Adrenal gland (tissue), 19 donors: ENCODE measurements at places on chromosomes 2 and 18. TPM values are rescaled to one million over a fixed set of nuclear protein-coding genes. Genes with fewer than 3 reads are reported as not detected.

- no peak overlapping the region for H3K27ac ChIP-seq
- H3K27me3 ChIP-seq: no peaks in the 10 kb centered on the region
- no peak for DNase-seq
- no peaks in the 10 kb centered on the region for H3K4me1 ChIP-seq
- H3K36me3 ChIP-seq: no peaks in the 10 kb centered on the region
- H3K4me3 ChIP-seq: no peak overlapping the region
Measured at GRCh38 chr18:621291-622043, 24.7 kb downstream of the CLUL1 start.

- no peak overlapping the region for H3K27ac ChIP-seq
- H3K27me3 ChIP-seq: no peaks in the 10 kb centered on the region
- no peaks in the 10 kb centered on the region for H3K4me1 ChIP-seq
- H3K36me3 ChIP-seq: no peaks in the 10 kb centered on the region
- H3K4me3 ChIP-seq: no peak overlapping the region
Measured at GRCh38 chr2:211957799-211958198, 580.8 kb downstream of the ERBB4 start.

DNA sequence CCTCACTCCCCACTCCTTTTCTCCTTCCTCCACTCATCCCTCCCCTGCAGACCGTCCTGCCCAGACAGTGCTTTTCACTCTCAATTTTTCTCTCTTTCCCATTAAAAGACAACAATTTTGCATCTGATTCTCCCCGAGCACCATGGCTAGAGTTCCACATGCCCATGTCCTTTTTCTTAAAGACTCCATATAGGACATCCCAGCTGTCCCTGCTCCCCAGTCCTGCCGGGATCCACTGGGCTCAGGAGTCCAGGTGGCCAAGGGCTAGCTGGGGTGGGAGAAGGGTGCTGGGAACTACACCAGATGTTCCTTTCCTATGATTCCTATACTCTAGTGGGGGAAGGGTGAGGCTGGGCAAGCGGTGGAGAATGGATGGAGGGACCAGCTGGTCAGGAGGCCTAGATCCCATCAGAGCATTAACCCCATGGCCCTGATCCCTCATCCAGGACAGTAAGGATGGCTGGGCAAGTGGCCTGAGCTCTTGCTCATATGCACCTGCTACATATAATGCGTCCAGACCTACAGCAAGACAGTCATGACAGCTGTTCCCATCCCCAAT is 52.8 kb upstream of the RMDN2 start:
- no peak overlapping the region for H3K4me3 ChIP-seq
- H3K4me1 ChIP-seq: no peaks in the 10 kb centered on the region
- no peaks in the 10 kb centered on the region for H3K36me3 ChIP-seq
- no peaks in the 10 kb centered on the region for H3K27me3 ChIP-seq
- no peak for DNase-seq

- H3K4me1 ChIP-seq: no peaks in the 10 kb centered on the region
- H3K27me3 ChIP-seq: no peaks in the 10 kb centered on the region
- no peak overlapping the region for H3K4me3 ChIP-seq
- DNase-seq: no peak
Measured at GRCh38 chr2:202965810-202966460, 48.7 kb upstream of the NBEAL1 start.

- H3K27me3 ChIP-seq: no peaks in the 10 kb centered on the region
- H3K27ac ChIP-seq: no peak overlapping the region
- no peaks in the 10 kb centered on the region for H3K4me1 ChIP-seq
- DNase-seq: no peak
- no peak overlapping the region for H3K4me3 ChIP-seq
Measured at GRCh38 chr2:65620524-65620923, 188.1 kb upstream of the SPRED2 start.

The CLEC4F gene
- total RNA-seq: not detected

- peaks cover 14% of the 10 kb centered on the region for H3K4me1 ChIP-seq
- peaks cover 31% of the 10 kb centered on the region for H3K36me3 ChIP-seq
- H3K27me3 ChIP-seq: no peaks in the 10 kb centered on the region
- no peak overlapping the region for H3K4me3 ChIP-seq
Measured at GRCh38 chr2:75705921-75706320, 4.8 kb downstream of the GCFC2 start.

DNA sequence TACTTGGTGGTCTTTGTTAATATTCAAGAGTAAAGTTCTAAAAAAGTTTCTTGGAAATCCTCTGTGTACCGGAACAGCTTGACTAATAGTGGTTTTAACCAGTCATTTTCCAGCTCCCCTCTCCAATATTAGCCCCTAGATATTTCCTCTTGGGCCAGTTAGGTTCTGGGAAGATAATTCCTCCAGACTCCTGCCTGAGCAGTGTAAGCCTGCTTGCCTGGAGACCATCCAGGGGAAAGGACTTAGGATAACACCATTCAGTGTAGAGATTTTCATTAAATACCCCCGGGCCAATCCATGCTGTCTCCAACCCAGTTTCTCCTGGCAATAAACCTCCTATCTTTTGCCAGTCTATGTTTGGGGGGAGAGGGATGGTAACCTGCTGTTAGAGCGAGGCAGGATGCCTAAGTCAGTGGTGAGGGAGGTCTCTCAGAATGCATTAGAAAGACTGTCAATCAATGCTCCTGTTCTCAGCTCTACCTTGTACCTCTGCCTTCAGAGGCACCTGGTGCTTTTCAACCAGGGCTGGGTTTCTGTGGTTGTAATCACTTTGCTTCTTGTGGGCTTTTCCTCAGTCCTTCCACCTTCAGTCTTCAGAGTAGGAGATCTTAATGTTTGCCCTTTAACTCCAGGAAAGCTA is 186.4 kb downstream of the RNF152 start:
- no peak overlapping the region for H3K4me3 ChIP-seq
- no peak overlapping the region for H3K27ac ChIP-seq

The NAT8 gene
- total RNA-seq: 0.96 TPM

The CENPO gene
- total RNA-seq: 6.6 TPM

DNA sequence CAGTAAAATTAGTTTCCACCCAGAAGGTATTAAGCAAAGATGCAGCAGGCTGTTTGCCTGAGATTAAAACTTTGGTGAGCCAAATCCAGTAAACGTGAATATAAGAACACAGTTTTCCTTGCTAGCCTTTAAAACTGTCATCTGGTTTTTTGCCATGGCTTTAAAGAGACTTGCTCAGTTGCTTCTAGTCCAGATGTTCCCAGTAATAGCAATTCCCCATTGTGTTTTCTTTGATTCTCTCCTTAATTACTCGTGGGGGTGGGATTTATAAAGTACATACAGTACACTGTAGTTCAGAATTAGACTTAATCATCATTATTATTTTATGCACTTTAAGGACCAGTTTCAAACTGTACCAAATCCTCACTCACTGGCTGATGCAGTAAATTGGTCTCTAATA is 303.5 kb upstream of the ZNF804A start:
- H3K27me3 ChIP-seq: no peaks in the 10 kb centered on the region
- H3K4me1 ChIP-seq: no peaks in the 10 kb centered on the region
- no peak overlapping the region for H3K4me3 ChIP-seq
- no peak for DNase-seq
- no peaks in the 10 kb centered on the region for H3K36me3 ChIP-seq

The CXCR1 gene
- total RNA-seq: not detected

DNA sequence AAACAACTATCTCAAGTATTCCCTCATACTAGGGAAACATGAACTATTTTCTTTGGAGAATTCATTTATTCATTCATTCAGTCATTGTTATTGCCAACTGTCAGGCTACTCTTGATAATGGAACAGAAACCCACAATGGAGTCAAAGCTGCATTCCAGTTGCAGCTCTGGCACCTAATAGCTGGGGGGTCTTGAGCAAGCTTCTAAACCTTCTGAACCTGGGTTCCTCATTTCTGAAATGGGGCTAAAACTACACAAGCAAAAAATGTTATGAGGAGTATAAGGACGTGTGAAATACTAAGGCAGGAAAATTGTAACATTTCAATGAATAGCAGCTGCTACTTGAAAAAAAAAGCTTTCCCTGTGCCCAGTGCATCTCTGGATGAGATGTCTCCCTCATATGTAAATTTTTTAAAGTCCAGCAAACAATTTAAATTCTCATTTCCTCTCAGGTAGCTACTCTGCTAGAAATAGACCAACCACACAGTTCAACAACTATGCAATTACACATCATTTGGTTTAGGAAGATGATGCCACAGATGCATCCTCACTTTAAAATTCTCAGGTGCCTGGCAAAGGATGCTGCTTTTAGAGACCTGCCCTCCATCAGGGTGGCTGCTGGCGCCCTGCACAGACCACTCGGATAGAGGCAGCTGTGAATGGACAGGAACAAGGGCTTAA is 38.5 kb downstream of the SPRED2 start:
- H3K4me3 ChIP-seq: no peak overlapping the region
- H3K4me1 ChIP-seq: peaks cover 8% of the 10 kb centered on the region
- H3K36me3 ChIP-seq: no peaks in the 10 kb centered on the region
- H3K27me3 ChIP-seq: no peaks in the 10 kb centered on the region

The PNPT1 gene
- 15.5 TPM for total RNA-seq

The PDE1A gene
- 17.4 TPM for total RNA-seq

The PPM1B gene
- total RNA-seq: 30.5 TPM

The COL4A4 gene
- 0.44 TPM for total RNA-seq

The ACSL3 gene
- 74.7 TPM for total RNA-seq

DNA sequence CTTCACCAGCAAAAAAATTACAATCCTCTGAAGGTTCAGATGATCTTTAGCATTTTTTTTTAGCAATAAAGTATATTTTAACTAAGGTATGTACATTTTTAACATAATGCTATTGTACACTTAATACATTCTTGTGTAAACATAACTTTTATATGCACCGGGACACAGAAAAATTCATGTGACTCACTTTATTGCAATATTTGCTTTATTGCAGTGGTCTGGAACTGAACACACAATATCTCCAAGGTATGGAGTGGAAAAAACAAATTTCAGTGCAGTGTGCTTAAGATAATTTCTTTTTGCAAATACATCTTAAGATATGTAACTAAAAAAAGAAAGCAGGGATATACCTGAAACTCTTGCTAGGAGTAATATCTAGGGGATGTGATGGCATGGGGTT is 5.1 kb upstream of the TWSG1 start:
- no peaks in the 10 kb centered on the region for H3K36me3 ChIP-seq
- DNase-seq: no peak
- H3K27me3 ChIP-seq: no peaks in the 10 kb centered on the region
